ENCODE measurements at places on chromosomes 12 and 14.

DNA sequence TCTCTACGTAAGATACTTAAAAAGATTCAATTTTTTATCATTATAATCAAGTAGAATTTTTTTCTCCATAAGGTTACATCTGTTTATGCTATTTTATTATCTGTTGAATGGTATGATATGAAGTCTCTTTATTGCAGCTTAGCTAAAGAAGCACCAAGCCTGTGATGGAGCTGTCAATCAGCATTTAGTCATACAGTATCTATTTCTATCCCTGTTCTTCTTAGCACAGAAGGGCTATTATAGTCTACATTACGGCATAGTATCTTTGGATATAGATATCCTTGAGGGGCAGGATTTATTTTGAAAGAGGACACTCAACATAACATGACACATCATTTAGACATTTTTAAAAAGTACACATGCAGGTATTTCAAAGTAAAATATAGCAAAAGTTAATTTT, 277.1 kb downstream of the FOXG1 start:
- no peak for DNase-seq

GRCh38 chr12:123941624-123942237, 30.9 kb downstream of the CCDC92 start:
- no peak for DNase-seq

DNA sequence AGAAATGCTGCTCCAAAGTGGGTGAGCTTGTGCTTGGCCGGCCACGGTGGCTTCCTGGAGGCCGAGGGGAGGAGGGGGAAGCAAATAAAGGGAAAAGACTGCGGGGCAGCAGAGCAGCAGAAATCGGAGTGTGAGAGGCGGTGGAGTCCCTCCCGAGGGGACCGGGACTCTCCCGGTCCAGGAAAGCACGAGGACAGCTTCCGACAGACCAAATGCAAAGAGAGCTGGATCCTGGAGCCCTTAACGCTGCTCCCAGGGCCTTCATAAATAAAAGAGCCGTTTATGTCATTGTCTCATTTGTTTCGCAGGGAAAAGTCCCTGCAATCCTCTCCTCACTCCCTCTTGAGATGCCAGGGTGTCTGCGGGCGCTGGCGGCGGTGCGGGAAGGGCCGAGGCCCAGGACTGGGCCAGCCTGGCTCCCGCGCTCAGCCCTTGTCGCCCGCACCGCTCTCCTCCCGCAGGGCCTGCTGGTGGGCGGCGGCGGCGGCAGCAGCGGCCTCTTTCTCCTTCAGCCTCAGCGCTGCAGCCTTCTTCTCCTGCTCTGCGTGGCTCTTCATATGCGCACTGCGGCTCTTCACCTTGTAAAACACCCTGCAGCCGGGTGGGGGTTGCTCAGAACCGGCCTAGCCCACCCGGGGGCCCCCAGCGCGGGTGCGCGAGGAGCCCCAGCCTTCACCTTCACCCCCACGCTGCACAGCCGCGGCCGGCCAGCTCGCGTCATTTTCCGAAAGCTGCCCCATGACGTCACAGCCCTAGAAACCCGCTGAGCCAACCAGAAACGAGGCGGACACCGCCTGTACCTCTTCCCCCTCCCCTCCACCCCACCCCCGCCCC, 4.5 kb upstream of the PNMA1 start:
- DNase-seq: no peak

DNA sequence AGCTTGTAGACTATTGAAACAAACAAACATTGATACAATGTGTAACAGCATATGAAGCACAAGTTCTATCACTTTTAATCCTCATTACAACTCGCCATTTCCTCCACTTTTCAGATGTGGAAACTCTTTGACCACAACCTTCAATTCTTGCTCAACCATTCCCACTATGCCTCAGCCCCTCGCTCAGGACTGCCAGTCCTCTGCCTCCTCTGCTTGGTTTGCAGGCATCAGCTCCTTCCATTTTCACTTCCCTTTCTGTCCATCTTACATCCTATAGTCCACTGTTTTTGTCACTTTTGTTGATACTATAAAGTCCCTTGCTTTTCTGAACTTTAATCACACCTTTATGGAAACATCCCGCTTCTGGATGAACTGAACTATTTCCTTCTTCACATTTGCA, 28.2 kb upstream of the CD27 start:
- no peak for DNase-seq

Measured in NCI-H2081 (cell line).